ENCODE measurements at places on chromosomes 2 and 18.

DNA sequence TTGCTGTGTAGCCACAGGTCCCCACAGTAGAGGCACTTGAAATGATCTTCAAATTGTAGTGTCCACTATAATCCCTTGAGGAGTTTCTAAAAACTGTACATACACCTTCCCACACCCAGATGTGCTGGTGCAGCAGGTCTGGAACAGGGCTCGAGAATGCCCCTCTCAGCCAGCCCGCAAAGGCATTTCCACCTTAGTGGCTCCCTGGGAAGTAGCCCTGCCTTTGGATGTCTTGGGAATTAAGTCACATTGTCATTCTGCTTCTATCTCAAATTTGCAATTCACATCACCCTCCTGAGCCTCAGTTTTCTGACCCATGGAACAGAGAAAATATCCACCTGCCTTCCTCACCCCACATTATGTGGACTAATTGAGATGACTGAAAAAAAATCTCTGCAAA is 44.3 kb upstream of the TCF7L1 start:
- no peak for DNase-seq

DNA sequence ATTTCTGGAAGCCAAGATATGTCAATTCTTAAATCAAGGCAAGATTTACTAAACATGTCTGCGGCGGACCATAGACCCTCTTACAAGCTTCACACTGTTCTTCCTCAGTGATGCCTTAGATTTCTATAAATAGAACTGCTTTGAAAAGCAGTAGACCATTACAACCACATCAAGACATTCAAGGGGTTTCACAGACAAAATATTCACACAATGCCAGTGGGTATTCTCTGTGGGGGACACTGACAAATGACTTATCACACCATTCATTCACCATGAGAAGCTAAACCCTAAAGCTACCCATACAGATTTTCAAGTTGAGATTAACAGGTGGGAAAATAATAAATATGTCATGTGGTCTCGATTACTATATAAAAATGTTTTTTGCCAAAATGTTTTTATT is 15.9 kb upstream of the LRRTM4 start:
- no peak for DNase-seq

DNA sequence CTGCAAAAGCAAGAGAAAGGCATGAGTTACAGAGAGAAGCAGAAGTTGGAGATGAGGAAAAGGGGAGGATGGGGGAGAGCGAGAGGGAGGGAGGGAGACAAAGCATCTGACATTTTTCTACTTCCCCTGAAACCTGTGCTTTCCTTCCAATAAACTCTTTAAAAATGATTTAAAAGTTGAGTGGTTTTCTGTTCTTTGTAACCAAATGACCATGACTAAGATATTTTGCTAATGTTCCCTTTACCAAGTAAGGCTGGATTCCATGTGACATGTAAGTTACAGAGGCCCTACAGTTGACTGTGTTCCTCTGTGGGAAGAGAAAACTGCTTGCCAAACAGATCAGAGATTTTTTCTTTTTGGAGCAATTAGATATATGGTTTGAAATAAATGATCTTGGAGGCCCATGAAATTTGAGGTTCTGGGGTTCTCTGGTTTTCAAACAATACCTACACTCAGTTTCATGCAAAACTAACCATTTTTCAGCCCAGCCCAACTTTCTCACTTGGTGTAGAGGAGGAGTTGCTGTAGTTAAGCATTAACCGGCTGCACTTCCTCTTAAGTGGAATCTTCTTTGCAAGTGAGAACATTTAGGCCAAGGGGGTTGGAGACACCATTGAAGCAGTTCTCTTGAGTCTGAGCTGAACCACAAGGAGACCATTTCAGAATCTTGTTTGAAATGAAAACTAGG is 34.5 kb downstream of the INSIG2 start:
- no peak for DNase-seq

GRCh38 chr2:40256008-40256407 is 195.9 kb downstream of the SLC8A1 start:
- DNase-seq, result no peak

- DNase-seq, result no peak
These were observed 28.9 kb downstream of the ZNF532 start for GRCh38 chr18:58893388-58894099.

- no peak for DNase-seq
These were observed 153.5 kb downstream of the AGPS start for GRCh38 chr2:177545981-177546585.

DNA sequence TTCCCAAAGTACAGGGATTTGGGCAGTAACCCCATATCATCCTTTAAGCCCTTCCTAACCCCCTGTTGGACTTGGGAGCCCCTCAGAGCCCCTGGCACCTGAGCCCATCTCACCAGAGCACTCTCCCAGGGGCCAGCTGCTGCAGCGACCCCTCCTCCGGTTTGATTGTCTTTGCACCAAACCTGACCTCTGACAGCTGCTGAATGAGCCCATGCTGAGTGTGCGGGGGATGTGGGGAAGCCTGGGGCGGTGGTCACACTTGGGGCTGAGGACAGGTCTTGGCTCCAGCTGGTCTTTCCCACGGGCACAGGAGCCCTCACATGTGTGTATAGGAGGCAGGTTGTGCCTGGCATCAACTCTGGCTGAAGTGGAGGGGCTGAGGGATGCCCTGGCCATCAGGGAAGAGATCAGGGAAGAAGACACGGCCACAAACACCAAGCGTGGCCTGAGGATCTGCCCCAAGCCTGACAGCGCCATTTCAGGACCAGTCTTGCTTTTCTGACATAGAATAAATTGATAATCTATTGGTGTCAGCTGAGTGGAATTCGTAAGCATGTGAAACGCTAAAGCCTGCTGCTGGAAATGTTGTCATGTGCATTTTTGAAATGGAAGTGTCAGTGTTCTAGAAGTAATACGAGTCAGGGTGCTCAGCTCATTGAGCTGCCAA is 102.4 kb downstream of the ACKR3 start:
- DNase-seq, result no peak

DNA sequence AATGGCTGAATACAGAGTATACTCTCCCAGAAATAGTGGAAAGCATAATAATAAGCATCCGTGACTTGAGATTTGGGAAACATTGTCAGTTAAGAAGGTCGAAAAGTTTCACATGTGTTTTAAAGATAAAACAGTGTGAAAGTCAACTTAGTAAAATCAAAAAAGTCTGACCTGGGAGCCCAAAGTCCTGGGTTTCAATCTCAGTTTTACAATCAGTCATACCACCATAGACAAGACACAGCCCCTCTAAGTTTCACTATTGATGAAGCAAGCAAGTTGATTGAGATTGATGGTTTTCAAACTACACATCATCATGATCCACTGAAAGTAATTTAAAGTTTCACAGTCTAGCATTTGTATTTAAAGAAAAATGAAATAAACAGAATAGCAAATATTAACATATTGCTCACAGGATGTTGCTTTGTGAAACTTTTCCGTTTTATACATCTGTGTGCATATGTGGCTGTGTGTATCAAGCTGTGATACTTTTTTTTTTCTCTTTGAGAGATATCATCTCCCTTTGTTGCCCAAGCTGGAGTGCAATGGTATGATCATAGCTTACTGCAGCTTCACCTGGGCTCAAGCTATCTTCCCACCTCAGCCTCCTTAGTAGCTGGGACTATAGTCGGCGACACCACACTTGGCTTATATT is 71.1 kb downstream of the PIK3C3 start:
- DNase-seq, result no peak

- DNase-seq, result no peak
These were observed 37.5 kb upstream of the CYP26B1 start for GRCh38 chr2:72185206-72185605.

- no peak for DNase-seq
These were observed 20.8 kb downstream of the IMMT start for GRCh38 chr2:86174445-86174844.

GRCh38 chr2:181677912-181678586 is 2.3 kb downstream of the NEUROD1 start:
- no peak for DNase-seq
